CD4-positive, alpha-beta T cell treated with Interleukin-1 beta for 1 hour (primary cell): ENCODE measurements at places on chromosomes 7 and 10.
A peak's percentile ranks its signal among the peaks of the same experiment; 100 is the strongest.

DNA sequence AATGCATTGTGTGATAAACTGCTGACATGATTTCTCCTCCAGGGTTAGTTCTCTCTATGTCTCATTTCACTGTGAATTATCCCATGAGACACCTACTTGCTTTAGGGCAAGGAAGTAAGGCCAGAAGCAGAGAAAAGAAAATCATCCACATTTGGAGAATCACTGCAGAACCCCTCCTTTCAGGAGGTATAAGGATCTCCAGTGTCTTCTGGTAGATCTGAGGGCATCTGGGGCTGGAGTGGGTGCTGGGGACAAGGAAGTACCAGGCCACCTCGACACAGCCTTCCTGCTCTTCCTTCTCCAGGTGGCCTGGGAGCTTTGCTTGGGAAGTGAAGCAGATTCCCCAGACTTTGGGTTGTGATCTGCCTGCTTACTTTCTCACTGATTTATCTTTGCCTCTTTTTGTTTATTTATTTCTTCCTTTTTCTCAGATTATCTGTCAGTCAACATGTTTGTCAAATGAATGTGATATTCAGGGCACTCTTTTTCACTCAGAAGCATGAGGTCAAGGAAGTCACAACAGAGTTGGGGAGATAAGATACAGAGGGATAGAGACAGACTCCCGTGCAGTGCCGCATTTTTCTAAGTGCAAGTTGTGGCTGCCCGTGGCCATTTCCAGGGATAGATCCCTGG, 12.4 kb upstream of the CAMK2G start:
- no peak for DNase-seq

DNA sequence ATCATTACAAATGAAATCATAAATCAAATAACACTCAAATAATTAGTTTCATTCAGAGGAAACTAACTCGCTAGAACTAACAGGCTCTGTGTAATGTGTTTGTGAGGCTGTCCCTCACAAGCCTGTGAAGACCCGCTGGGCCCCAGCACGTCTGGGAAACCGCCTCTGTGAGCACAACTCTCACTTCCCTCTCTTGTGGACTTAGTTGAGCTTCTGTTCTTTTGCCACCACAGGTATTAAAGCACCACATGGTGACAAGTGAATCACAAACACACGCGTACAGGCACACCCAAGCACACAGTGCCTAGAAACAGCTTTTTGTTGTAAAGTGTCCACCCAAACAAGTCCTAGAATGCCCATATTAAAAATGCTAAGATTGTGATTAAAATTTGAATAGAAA, 51.0 kb downstream of the ZNF777 start:
- DNase-seq = no peak

DNA sequence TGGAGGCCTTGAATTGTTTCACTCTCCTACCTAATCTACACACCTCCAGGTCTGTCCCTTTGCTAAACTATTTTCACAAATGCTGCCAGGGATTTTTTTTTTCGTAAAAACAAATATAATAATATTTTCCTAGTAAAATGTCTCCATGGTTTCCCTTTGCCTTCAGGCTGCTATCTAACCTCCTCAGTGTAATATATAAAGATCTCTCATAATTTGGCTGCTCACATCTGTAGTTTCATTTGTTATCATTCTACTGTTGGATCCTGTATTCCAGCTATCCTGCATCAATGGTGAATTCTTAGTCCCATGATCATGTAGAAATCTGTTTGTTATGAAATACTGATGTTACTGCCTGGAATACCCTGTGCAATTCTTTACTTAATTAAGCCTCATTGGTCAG, 211.9 kb upstream of the CHRM2 start:
- no peak for DNase-seq

DNA sequence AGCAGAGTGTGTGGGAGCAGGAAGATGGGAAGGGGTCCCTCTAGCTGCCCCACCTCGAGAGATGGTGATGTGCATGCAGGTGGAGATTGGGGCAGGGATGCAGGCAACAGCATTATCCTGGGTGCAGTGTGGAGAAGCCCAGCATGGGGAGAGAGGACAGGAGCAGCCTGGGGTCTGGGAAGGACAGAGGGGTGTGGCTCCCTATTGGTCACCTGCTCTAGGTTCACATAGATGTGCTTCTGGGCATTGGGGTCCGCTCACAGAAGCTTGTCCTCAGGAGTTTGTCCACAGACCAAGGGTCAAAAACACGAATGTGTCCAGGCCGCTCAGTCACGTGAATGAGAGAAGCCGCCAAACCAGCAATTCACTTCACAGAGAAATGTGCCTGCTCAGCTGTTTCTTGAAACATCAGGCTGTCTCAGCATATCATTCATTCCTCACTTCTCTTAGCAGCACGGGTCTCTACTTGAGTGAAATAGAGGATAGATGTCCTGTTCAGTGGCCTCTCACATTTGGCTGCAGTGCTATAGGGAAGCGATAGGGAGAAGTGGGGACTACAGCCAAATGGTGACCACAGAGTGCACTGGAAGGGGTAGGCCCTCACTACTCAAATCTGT, 11.5 kb upstream of the SLC29A3 start:
- no peak for DNase-seq

- no peak for DNase-seq
Observed at GRCh38 chr10:61529208-61529607, 76.0 kb upstream of the TMEM26 start.

DNA sequence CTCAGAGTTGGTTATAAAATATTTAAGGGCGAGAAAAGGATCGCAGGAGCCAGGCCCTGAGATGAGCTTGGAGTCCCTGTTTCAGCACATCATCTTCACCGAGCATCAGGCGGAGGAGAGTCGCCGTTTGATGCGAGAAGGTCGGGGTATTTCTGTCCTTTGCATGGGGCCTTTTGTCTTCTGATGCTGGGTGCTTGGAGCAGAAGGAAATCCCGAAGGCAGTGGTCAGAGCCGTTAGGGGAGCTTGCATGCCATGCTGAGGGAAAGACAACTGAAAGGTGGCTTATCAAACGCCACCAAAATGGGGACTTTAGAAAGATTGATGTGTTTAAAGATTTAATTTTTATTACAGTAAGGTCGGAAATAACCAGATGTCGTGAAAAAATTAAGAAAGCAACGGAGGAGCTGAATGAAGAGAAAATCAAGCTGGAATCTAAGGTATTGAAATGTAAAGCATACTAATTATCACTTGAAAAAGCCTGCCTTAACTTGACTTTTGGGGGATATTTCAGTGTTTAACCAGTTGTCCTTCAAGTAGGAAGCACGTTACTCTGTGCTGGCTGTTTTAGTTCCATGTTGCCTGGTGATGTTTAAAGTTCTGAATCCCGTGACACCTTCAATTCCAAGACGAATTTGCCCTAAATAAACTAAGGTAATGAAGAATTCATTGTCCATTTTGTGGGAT, 845 bp downstream of the CCDC172 start:
- DNase-seq = no peak

DNA sequence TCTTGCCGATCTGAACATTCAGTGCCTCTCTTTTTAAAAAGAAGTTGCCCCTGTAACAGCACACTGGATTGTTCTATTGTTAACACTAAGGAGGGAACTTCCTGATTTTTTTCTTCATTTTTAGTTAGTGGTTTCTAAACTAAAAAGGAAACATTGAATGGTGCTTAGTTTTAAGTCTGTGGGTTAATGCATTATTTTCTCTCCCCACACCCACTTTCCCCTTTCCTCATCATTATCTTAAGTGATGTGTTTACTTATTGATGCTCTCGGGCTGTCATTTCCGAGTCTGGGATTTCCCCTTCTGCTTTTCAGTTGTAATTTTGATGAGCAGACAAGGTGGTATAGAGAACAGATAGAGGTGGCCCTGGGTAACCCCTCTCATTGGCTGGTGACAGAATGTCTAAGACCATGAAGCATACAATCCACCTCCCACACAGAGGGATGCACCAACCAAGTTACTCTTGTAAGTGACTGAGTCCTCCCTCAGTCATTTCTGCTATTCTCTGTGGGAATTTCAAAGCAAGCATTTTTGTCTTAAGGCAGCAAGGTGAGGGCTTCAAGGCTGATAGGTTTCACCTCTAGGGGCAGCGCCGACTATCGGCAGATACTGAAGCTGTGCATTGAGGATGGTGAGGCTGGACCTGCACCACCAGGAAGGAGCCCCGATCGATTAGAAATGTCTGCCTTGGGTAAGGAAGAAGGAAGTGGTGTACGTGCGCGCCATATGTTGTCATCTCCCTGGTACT, 49.5 kb downstream of the CHN2 start:
- peak; percentile 38 for DNase-seq

GRCh38 chr7:990352-990932, 7.5 kb downstream of the CYP2W1 start:
- no peak for DNase-seq

GRCh38 chr7:73606801-73607691, 17.3 kb downstream of the MLXIPL start:
- peak; percentile 64 for DNase-seq

DNA sequence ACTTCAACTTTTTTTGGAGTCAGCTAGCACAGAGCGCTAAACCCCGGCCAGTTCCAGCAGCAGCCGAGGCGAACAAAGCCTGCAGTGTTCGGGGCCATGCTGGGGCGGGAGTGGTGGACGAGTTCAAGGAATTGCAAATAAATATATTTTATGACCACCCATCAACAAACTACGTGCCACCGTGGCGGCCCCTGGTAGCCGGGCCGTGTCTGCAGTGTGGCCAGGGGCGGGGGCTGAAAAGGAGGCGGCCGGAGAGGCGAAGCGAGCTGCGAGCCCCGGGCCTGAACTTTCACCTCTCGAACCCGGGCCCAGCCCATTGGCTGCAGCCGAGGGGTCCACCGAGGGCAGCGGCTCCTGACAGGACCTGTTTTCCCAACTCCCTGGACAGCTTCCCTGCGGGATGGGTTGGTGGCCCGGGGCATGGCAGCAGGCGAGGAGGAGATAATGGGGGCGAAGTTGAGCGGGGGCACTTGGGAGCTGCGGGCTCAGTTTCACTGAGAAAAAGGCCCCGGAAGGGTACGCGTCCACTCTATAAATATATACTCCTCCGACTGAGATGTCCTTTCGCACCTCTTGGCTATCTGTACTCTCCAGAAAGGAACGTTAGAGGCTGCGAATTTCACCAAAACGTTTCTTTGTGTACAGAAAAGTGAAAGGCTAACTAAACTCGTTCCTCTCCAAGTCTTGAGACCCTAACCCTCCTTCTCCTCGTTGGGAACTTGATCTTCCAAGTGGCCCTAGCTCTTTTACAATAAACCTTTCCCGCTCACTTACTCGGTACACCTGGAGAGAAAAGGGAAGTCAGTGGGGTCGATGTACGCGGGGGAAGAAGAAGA, 164.6 kb upstream of the PPP1R3A start:
- DNase-seq = no peak

GRCh38 chr7:22681312-22681711, 45.7 kb upstream of the IL6 start:
- no peak for DNase-seq

GRCh38 chr7:1951159-1951536, 281.1 kb downstream of the ELFN1 start:
- DNase-seq = peak; percentile 61

GRCh38 chr10:7340179-7340874, 70.5 kb downstream of the SFMBT2 start:
- no peak for DNase-seq

- DNase-seq = no peak
Observed at GRCh38 chr10:48232717-48233447, 41.6 kb downstream of the FRMPD2 start.

GRCh38 chr10:45374350-45375052, 485 bp downstream of the ALOX5 start:
- no peak for DNase-seq

DNA sequence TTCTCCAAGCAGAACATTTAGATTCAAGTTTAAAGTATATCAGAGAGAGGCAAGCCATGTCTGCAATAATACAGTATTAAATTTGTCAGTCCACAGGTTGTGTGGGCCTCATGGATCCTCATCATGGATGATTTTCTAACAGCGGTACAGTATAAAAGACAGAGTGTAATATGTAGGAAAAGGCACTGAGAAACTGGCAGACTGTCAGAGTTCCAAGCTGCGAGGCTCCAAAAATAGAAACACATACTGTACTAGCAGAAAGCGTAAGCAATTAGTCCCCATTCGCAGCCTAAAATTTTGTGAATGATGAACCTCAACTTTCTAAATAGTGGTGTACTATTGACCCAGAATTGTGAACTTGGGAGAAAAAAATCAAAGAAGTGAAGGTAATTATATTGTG, 933.3 kb downstream of the XPNPEP1 start:
- no peak for DNase-seq

DNA sequence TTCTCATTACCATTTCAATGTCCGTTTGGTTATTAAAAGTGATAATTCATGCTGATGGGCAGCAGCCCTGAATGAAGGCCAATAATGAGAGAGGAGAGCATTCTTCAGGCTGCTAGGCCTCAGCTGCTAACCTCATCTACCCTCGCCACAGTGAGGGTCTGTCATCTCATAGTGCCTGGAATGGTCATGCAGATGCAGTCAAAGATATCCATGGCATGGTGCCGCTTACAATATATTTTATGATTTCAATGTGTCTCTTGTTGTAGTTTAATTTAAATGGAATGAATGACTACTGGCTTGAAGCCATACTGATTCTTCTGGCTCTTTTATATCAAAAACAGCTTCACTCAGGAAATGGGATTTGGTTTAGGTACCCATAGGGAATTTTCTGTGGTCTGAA, 126.9 kb downstream of the SLC16A9 start:
- DNase-seq = no peak

GRCh38 chr7:157513162-157513621, 176.4 kb downstream of the DNAJB6 start:
- no peak for DNase-seq

GRCh38 chr10:128848810-128849209, 618.2 kb upstream of the MGMT start:
- DNase-seq = no peak

DNA sequence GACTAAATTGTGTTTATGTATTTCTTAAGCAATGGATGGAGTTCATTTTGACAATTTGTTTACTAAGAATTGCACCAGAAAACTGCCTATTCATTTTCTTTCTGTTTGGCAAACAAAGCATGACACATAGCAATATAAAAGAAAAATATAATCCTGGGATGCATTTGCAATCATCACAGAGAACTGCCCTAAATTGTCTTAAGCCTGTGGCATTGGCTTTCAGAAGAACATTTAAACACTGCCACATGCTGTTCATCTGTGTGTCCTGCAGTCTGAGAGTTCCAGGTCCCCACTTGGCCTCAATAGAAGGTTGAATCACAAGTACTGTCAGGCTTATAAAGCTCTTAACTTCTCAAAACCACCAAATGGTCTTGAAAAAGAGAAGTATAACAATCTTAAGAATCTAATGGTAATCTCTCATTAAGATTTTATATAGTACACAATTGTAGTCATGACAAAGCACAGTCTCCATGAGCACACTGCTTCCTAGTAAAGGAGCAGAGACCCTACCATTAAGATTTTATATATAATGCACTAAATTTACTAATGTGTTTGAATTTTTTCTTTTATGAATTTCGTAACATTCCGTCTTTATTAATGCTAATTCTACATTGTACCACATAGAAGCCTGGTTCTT, 29.9 kb downstream of the RNLS start:
- peak; percentile 58 for DNase-seq

GRCh38 chr10:3652886-3653285, 132.1 kb downstream of the KLF6 start:
- no peak for DNase-seq
